Stimulated activated CD8-positive, alpha-beta memory T cell treated with anti-CD3 and anti-CD28 coated beads, Interleukin-2, amount 100 ng/mL, for 48 hours (primary cell): ENCODE measurements at places on chromosomes 5 and 9.

- no peak for DNase-seq
These were observed 54.6 kb upstream of the GABRA6 start for GRCh38 chr5:161630948-161631347.

DNA sequence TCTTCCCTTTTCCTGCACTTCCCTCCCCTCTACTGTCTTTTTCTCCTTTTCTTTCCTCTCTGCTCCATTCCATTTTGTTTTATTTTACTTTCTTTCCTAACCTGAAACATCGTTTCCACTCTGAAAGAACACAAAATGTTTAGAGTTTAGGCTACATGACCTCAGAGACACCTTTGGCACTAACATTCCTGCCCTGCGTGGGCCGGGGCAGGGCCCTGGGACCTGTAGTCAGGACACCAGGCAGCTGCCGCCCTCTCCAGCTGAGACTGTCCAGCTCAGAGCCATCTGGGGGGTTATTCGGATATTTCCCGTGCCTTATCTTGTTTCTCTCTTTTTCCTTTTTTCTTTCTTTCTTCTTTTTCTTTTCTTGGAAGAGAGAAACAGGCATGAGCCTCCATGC lies 58.3 kb upstream of the ERCC6L2 start:
- DNase-seq = no peak

- DNase-seq = no peak
These were observed 30.0 kb downstream of the DNAJC21 start for GRCh38 chr5:34959323-34959722.

GRCh38 chr9:27348785-27349697 lies 52.1 kb upstream of the EQTN start:
- no peak for DNase-seq

DNA sequence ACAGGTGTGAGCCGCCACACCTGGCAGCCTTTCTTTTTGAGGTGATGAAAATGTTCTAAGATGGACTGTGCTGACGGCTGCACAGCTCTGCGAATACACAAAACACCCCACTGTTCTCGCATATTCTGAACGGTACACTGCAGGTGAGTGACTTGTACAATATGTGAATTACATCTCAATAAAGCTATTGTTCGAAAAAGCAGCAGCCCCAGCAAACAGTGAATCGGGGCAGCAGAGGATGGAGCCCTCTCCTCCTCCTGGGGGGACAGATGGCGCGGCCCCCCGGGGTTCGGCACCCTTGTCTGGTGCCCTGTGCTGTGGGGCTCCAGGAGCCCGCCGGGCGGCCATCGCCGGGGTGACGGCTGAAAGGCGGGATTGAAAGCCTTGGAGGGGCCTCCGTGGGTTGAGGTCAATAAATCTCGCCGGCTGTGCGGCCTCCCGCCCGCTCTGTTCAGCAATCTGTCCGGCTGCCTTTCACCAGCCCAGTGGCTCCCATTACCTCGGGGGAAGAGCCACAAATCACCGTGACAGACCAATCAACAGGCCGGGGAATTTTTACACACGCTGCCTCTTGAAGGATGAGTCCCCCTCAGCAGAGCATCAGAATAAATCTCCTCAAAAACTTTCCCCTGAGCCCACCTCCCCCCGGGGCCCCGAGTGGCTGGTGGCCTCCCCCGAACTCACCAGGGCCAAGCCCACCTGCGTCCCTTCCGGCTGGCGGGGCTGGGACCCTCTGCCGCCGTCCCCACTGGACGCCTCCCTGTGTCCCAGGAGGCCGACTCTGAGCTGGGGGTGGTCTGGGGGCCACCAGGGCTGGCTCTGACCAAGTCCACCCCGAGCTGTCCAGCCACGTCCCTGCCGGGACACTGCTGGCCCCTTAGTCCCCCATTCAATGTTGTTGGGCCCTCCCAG lies 37.8 kb upstream of the TMEM250 start:
- no peak for DNase-seq

DNA sequence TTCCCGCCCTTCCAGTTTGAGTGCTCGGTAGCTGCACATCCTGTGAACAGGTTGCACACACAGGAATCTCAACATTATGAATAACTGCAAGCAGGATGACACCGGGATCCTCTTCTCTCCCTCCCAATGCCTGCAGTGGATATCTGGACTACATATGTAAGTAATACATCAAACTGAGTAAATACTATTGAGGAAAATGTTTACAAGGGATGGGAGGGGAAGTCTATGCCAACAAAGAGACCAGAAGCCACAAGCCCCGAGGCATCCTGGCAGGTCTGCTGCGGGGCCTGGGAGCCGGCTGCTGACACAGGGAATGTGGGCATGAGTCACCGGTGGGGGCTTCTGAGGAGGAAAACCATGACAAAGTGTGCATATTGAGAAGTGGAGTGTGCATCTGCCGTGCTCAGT lies 8.6 kb upstream of the ANKRD33B start:
- no peak for DNase-seq

DNA sequence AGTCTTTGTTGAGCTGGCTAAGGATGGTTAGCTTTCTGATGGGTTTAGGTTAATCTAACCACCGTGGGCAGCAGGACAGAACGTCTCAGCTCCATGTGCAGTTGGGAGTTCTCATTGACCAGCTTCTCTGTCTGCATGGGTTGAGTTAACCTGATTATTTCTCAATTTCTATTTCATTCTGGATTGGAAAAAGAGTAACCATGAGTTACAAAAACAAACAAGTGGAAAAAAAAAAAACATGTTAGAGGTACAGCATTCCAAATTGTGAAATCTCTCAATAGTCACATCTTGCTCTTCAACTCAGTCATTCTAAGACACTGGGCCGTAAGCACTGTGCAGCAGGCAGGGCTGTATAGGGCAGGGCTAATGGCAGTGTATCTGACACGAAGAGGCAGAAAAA lies 343.7 kb upstream of the KLF4 start:
- no peak for DNase-seq

DNA sequence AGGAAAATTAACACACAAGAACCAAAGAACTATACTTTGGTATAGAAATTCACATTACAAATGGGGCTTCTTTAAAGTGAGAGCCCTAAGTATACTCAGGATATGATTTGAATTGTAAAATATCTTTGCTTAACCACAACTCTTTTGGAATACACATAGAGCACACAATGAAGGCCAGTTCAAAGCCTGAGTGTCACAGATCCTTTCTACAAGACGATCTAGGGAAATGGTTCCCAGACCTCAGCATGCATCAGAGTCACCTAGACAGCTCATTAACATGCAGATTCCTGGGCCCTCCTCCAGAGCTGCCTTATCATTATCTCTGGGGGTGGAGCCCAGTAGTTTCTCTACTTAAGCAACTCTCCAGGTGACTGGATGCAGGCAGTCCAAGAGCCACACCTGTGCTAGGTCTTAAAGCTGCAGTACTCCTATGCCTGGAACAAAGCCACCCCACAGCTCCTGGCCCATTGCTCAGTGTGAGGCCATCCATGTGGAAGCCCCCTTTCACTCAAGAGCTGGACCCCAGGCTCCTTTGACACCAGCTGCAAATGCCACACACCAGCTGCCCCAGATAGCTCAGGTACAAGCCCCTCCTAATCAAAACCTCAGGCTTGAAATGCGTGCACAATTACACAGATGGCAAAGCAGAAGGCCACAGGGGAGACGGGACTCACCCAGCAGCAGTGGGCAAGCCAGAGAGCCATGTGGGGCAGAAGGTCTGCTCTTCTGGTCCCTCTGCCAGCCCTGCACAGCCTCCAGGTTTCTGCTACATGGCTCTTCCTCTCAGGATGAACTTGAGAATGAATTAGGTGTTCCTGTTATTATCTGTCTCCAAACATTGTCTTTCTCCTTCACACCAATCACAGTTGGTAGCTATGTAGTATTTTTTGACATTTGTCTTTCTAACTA lies 106.1 kb downstream of the SH3TC2 start:
- no peak for DNase-seq

DNA sequence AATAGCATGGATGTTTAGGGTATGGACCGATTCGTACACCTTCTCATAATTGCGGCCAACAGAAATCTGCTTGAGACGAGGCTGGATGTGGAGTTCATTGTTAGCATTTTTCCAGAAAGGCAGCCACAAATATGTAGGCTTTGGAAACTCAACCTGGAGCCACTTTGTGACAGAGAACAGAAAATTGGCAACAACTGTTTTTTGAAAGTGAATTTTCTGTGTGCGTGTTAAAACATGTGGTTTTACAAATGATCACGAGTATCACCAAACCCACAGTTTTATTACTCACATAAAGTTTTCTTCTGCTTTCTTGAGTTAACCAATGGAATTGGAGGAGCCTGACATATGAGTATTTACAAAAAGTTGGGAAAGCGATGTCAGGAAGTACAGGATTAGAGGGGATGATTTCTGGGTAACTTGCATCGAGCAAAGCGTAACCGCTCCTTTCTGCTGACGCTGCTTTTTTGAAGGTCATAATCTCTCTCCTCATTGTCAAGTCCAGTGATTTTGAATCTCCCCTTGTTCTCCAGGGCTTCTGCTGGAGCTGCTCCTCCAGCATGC lies 138.5 kb upstream of the TAF11L2 start:
- no peak for DNase-seq

GRCh38 chr9:113682297-113682771 lies 193.8 kb upstream of the ZNF618 start:
- peak; percentile 14 for DNase-seq

DNA sequence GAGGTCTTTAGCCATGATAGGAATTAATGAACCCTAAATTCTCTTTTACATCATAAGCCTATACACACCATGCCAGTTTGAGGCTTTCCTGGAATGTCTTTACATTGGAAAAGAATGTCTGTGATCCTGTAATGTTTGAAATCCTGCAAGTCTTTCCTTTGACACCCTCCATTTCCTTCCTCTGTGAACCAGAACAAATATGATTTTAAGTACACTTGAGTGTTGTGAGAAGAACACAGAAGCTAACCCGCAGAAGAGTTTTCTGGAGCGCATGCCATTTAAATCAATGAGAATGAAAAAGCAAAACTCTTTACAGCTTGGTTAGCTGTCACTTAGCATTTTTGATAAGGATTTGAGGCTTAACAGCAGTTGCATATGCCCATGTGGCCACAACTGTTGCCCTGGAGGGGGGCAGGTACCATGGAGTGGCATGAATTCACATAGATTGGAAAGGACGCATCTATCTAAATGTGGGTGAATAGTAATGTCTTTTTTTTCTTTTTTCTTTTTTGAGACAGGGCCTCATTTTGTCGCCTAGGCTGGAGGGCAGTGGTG lies 372.6 kb downstream of the KDM4C start:
- DNase-seq = no peak

DNA sequence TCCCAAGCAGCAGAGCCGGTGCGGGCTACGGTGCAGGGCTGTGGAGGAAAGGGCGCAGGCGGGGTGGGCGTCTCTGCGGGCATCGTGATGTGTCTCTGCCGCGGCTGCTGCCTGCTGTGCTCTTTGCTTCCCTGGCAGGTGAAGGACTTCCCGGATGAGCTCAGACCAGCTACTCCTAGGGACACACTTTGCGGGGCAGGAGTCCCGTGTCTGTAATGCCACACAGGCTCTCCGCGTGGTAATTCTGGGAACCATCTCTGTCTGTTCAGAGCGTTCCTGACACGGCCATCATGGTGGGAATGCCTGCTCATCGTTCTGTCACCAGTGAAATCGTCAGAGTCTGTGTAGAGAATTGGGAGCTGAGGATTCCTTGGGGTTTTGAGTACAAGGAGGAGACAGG lies 235.5 kb downstream of the FANCC start:
- no peak for DNase-seq

- DNase-seq = no peak
These were observed 78.0 kb upstream of the FCN1 start for GRCh38 chr9:134995792-134996120.

GRCh38 chr9:36862206-36863145 lies 171.6 kb downstream of the PAX5 start:
- no peak for DNase-seq

DNA sequence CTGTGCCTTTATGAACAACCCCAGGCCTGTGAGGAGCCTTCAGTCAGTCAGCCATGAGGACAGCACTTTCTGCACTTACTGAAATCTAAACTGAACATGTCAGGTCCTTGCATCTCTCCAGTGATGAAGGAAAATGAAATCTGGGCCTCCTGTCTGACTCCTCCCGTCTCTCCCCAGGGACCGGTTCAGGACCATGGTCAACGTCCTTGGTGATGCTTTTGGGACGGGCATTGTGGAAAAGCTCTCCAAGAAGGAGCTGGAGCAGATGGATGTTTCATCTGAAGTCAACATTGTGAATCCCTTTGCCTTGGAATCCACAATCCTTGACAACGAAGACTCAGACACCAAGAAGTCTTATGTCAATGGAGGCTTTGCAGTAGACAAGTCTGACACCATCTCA lies 77.0 kb upstream of the PLPP6 start:
- no peak for DNase-seq

- no peak for DNase-seq
These were observed 40.7 kb downstream of the LHFPL2 start for GRCh38 chr5:78607864-78608263.

DNA sequence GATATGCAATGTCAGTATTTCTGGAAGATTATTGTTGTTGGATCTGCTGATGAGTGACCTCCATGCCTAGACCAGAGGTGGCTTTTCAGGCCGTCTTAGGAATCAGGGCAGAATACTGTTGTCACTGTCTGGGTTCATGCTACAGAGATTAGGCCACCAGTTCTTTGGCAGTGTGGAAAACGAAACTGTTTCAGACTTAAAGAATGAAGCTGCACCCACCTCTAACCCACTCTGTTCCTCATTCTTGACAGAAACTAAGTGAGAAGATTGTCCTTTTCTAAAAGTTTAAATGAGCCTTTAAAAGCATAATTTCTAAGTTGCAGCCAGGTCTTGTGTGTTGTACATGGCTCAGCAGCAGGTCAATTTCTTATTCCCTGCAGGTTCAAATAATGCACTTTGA lies 444.3 kb downstream of the ENC1 start:
- DNase-seq = no peak

DNA sequence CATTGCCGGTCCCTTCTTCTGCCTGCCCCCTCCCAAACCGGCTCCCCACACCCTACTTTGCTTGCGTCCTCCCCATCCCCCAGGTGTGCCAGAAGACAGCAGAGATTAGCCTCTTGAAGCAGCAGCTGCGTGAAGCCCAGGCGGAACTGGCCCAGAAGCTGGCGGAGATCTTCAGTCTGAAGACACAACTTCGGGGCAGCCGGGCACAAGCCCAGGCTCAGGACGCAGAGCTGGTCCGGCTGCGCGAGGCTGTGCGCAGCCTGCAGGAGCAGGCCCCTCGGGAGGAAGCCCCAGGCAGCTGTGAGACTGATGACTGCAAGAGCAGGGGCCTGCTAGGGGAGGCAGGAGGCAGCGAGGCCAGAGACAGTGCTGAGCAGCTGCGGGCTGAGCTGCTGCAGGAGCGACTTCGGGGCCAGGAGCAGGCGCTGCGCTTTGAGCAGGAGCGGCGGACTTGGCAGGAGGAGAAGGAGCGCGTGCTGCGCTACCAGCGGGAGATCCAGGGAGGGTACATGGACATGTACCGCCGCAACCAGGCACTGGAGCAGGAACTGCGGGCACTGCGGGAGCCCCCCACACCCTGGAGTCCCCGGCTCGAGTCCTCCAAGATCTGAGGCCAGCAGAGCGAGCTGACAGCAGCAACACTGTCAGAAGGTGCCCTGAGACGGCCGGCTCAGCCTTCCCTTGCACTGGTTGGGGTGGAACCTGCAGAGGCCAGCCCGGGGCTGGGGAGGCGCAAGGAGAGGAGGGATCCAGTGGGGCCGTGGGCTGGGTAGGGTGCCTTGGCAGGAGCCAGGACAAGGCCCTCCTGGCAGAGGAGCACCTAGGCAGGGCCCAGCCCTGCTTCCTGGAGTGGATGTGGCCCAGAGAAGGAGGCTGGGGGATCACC lies 8.3 kb downstream of the N4BP3 start:
- DNase-seq = no peak
